ENCODE measurements at places on chromosomes 4 and X.

GRCh38 chr4:187547316-187547715 is 448.3 kb upstream of the ZFP42 start:
- no peak for DNase-seq

DNA sequence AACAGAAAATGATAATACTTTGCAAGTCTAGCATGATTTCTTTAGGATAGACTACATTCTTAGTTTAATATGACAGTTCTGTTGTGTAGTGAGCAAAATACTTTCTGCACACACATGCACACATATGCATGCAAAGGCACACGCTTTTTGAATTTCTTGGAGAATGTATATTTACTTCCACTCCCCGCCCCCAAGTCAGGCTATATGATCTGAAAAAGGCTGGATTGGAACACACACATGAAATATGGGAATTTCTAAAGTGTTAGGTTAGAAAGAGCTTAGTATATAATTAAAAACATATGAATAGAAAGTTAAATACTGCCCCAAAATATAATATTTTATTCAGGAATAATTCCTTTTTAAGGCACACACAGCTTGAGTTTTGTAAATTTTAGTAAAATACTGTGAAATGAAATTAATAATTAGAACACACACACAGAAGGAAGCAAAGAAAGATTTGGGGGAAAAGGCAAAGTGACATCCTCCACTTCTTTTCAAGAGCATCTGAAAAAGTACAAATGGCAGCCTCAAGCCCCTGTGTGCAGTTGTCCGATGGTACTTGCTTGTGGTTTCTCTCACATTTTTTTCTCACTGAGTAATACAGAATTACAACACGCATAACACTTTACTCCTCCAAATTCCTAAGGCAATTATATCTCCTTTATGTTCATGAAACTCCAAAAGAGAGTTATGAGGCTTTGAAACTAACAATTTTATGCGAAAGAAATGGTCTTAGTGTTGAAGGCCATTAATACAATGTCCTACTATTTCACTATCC is 228.9 kb upstream of the ETNPPL start:
- no peak for DNase-seq

- DNase-seq: no peak
Measured at GRCh38 chr4:76605099-76605563, 170.1 kb downstream of the SHROOM3 start.

GRCh38 chrX:150869450-150869849 is 29.0 kb downstream of the CD99L2 start:
- no peak for DNase-seq

DNA sequence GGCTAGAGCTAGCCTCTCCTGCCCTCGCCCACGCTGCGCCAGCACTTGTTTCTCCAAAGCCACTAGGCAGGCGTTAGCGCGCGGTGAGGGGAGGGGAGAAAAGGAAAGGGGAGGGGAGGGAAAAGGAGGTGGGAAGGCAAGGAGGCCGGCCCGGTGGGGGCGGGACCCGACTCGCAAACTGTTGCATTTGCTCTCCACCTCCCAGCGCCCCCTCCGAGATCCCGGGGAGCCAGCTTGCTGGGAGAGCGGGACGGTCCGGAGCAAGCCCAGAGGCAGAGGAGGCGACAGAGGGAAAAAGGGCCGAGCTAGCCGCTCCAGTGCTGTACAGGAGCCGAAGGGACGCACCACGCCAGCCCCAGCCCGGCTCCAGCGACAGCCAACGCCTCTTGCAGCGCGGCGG is at the start of gene AR:
AR (plus strand) TSS at position 204 of the 400 bp plus-strand sequence. CDS start 1,126 bp downstream, outside the sequence.
- DNase-seq: no peak

GRCh38 chr4:125155251-125155650 is 159.5 kb upstream of the FAT4 start:
- DNase-seq: no peak

- DNase-seq: no peak
Measured at GRCh38 chr4:8842614-8843013, 29.0 kb downstream of the HMX1 start.

GRCh38 chr4:134708616-134709015 is 507.0 kb upstream of the PABPC4L start:
- DNase-seq: no peak

- DNase-seq: no peak
Measured at GRCh38 chrX:126170720-126171119, 4.6 kb upstream of the DCAF12L2 start.

All from NCI-H1417 treated with DMSO at 0.1 percent for 48 hours (cell line).